ENCODE measurements at places on chromosomes 16 and 17.

- no peak for DNase-seq
Observed at GRCh38 chr16:14239791-14240190, 168.7 kb downstream of the MRTFB start.

DNA sequence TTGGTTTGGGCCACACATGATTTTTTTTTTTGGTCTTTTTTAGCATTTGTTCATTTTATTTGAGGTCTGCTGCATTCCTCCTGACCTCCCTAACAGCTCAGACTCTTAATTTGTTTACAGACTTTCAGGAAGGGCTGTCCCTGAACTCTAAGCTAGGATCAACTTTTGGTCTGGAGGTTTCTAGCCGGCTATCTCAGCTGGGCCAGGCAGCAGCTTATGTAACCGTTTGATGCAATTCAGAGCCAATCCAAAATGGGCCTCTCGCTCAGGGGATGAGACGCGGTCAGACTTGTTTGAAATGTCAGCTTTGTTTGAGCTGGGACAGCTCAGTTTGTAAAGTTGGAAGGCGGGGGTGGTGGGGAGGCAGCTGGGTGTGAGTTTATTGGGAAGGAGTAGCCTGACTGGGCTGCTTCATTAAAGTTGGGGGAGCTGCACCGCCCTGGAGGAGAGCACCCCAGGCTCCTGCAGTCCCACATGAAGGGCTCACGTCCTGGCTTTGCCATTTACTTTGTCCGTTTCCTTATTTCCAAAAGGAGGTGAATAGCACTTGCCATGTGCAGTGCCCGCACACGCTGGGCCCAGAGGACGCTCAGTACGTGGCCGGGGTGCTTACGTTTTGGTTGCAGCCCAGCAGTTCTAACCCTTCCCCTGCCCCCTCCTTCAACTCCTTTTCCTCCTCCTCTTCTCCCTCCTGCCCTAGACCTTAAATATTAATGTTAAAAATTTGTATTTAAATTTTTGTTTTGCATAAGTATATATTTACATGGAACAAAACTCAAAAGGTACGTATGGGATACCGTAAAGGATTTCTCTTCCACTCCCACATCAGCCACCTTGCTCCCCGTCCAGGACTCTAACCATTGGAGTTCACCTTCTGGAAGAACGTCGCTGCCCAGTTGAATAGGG is 121.2 kb downstream of the SNX29 start:
- peak; percentile 35 for DNase-seq

GRCh38 chr16:60013076-60013475 is 1279.0 kb upstream of the GOT2 start:
- no peak for DNase-seq

DNA sequence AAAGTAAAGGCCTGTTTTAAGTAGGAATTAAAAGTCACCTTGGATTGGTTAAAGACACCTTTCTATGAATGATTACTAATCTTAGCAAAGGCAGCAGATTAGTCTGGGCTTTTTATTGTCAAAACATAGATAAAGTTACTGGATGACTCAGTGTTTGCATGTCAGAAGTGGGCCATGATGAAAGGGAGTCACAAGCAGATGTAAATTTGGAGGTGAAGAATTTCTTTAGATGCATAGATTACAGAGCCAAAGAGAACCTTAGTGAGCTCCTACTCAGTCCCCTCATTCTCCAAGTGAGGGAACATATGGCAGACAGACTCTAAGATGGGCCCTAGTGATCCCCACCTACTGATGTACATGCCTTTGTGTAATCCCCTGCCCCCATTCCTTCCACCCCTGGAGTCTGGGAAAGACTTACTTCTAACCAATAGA is 124.5 kb downstream of the HS3ST3A1 start:
- DNase-seq = no peak

DNA sequence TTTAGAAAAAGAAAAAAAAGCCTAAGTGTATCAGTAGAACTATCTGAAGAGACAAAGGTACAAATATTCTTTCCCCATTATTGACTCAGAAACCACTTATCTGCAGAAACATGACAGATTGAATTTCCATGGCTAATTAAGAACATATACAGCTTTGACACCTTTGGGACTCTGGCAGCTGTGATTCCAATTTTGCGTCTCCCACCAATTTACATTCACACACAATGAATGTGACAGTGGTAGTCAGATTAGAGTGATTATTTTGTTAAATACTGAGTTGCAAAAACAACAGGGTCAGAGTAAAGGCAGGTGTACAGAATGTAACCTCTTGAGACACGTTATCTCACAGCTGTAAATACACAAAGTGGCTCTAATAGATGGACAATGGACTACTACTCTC is 5.3 kb upstream of the PPM1D start:
- DNase-seq = no peak

DNA sequence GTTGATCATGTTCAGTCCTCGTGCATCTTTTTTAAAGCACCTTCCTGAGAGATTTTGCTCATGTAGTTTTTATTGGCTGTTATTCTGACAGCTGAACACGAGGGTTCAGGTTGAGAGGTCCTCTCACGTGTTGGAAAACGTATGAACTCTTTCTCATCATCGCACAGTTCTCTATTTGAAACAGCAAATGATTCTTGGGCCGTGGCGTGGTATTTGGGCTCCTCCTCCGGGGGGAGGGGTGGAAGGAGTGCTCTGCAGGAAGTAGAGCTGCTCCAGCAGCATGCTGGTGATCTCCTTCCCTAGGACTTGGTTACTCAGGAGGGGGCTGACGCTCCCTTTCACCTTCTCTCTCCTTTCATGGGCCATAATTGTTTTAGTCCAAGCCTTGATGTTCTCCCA is 70.4 kb downstream of the KSR1 start:
- no peak for DNase-seq

- no peak for DNase-seq
Observed at GRCh38 chr17:72240333-72240732, 119.5 kb downstream of the SOX9 start.

DNA sequence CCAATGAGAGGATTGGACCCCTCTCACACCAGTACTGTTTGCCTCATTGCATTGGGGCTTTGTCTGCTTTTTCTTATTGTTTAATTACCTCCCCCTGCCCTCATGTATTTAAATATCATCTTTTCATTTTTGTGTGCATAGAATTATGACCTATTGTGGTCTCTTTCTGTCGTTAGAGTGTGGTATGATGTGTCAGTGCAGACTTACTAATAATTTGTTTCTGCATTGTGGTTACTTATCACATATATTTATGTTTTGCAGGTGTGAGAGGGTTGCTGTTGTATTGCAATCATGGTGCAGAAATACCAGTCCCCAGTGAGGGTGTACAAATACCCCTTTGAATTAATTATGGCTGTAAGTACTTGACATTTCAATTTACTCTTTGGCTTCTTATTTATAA is 2.5 kb downstream of the SEC14L1 start:
- DNase-seq = no peak

DNA sequence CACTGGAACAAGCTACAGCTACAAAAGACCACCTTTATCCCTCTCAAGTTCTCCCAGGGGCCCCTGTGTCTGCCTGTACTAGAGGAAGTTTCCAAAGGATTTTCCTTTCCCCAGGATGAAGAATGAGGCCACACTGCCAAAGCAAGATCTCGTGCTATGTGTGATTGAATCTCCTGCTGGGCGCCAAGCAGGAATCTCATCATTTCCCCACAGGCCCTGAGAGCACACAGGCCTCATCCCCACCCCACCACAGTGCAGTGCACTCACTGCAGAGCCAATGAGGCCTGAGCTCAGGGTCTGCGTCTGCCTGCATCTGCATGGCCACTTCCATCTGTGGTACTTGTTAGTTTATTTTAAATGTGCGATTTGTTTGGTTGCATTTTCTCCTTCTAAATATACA is 387.4 kb upstream of the ASIC2 start:
- DNase-seq = no peak

DNA sequence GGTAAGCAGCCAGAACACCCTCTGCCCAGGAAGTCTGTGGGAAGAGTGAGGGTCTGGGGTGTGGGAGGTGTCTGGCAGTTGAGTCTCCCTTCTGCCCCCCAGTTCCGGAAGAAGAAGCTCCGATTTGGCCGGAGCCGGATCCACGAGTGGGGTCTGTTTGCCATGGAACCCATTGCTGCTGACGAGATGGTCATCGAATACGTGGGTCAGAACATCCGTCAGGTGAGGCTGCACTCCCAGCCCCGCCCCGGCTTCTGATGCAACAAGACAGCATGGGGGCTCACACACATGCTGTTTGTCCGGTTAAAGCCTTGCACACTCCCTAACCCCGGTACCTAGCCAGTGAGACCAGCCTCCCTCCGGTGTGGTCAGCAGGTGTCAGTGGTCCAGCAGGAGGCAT is 4.0 kb upstream of the HSD3B7 start:
- DNase-seq = no peak

- no peak for DNase-seq
Observed at GRCh38 chr17:22512506-22512905, 820.2 kb downstream of the KCNJ18 start.

DNA sequence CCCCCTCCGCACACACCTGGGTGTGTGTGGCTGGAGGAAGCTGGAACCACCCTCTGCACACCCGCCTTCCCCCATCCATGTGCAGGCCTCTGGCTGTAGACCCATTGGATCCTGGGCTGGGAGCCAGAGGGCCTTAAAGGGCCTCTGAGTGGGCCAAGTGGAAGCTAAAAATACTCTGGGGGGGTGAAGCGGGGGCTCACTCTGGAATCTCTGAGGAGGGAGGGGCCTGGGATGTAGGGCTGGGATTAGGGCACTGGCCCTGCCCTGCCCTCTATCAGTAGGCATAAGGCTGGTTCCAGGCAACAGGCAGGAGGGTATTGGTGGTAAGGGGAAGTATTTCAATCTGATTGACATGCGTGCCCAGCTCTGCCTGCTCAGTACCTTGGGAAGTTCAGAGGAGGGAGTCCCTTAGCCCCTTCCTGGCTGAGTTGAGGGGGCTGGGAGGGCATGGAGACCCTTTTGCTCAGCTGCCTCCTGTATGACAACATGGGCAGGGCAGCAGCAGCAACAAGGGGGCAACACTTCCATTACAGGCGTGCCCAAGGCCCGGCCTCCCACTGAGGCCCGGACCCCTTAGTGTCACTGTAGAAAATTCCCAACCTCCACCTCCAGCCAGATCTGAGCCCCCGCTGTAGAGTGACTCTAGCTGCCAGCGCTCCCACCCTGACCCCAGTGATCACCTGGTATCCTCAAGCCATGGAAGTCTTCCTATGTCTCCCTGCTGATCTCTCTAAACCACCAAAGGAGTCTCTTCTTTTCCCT is 5.2 kb downstream of the ITGA3 start:
- DNase-seq = no peak

DNA sequence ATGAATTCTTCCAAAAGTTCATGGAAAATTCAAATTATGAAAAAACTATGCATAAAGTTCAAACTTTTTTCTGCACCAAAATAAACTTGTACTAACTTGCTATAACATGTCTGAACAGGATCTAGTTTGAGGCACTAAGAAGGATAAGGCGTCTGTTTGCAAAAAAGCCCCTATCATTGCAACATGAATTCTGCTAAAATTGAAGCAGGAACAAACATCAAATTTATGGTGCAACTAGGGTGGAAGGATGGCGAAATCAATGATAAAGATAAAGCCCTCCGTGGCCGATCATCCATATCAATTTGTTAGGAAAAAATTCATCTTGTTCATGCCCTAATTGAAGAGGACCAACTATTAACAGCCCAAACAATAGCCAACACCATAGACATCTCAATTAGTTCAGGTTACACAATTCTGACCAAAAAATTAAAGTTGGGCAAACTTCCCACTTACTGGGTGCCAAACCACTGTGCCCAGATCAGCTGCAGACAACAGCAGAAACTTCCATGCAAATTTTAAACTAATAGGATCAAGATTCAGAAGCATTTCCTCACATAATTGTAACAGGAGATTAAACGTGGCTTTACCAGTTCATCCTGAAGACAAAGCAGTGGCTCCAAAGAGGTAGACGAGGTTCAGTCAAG is 12.9 kb downstream of the IL21R start:
- DNase-seq = no peak

- no peak for DNase-seq
Observed at GRCh38 chr16:3980253-3981111, 100.0 kb upstream of the CREBBP start.

DNA sequence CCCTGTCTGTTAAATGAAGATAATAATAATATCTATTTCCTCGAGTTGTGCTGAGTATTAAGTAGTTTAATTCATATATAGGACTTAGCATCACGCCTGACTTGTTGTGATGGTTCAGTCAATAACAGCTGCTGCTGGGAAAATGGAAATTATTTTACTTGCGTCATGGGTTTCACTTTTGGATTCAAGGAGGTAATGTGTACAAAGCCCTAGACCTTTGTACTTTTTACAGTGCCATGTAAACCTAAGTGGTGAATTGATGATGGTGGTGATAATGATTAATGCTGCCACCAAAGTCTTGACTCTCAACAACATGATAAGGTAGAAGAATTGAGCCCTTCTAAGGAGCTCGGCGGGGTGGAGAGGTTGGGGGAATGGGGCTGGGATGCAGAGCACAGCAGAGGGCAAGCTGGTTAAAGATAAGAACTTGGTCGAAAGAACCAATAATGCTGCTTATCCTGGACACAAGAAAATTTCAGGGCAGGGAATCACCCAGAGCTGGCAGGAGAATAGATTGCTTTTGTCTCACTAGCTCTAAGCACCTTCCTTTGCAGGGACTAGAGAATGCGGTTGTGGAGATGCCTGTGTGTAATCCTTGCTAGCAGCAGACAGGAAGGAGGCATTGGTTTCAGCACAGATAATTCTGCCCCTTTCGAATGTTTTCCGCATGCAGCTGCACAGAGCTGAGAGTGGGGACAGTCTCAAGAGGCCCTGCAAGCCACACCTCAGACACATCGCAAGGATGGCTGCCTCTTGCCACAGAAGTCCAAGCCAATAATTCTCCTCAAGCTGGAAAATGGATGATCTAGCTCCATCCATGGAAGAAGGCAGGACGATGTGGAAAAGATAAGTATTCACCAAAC is 187.1 kb downstream of the TMEM114 start:
- no peak for DNase-seq

- no peak for DNase-seq
Observed at GRCh38 chr16:17362183-17362582, 108.6 kb downstream of the XYLT1 start.

DNA sequence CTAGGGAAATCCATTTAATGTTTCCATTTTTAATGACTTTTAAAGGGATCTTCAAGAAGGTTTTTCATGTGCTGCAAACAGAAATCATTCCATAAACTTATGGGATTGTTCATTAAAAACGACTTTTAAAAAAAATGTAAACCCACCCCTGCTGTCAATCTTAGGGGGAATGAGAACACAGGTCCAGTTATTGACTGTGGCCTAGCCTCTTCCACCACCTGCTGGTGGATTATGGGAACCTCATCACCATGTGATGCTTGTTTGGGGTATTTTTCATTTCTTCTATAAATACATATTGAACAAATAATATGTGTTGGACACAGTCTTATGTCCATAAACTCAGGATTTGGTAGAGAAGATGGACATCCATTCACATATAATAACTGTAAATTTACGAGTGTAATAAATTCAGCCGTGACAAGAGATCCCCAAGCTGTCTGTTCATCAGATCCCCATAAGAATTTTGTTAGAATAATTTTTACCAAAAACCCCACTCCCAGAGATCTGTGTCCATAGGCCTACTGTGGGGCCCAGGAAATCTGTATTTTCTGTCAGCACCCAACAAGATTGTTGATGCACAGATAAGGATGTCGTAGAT is 42.0 kb upstream of the TMC5 start:
- no peak for DNase-seq

GRCh38 chr17:7840441-7840840 is 6.4 kb downstream of the KDM6B start:
- no peak for DNase-seq
